Fibroblast of skin of back (primary cell): ENCODE measurements at places on chromosomes 11 and 22.

DNA sequence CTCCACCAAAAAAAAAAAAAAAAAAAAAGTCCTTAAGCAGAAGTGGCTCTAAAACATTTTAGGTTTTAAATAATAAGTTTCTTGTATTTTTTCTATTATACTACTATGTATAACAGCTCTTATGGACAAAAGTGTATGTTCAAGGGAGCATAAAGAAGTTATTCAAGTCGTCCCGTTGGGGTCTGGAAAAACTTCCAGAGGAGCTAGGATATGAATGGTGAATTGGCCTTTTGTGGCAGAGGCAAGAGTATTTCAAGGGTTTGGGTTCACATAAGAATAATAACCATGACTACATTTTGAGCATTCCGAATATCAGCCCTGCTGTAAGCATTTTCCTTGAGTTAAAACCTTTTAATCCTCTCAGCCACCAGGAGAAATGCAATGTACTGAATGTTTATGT lies 50.6 kb upstream of the ARHGAP42 start:
- no peak for DNase-seq

GRCh38 chr22:43862074-43862881 lies at the start of gene SULT4A1:
Gene SULT4A1, minus strand, starts transcription at chr22:43862513. Its CDS starts 131 bp downstream, at chr22:43862382.
- peak; percentile 41 for DNase-seq

DNA sequence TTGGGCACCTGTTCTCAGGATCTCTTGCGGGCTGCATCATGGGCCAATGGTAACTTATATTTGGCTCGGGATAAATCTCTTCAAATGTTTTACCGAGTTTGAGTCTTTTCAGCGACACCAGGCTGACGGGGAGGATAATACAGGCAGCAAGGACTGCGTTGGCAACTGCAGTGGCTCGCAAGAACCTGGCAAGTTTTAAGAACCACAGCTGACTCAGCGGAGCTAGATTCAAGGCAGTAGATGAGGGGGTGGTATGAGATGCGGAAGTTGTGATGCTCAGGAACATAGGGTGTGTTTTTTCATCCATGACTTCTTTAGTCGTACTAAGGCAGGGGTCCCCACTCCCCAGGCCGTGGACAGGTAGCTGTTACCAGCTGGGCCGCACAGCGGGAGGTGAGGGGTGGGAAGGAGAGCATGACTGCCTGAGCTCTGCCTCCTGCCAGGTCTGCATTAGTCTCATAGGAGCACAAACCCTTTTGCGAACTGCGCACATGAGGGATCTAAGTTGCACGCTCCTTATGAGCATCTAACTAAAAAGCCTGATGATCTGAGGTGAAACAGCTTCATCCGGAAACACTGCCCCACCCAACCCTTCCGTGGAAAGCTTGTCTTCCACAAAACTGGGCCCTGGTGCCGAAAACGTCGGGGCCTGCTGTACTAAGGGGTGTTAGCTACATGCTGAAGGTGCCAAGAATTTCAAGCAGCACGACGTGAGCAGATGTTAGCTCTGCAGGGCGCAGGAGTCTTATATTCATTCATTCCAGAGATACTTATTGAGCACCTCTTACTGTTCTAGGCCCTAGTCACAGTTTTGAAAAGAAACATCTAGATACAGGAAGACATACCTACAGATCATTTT lies 6.4 kb upstream of the JAM3 start:
- no peak for DNase-seq

DNA sequence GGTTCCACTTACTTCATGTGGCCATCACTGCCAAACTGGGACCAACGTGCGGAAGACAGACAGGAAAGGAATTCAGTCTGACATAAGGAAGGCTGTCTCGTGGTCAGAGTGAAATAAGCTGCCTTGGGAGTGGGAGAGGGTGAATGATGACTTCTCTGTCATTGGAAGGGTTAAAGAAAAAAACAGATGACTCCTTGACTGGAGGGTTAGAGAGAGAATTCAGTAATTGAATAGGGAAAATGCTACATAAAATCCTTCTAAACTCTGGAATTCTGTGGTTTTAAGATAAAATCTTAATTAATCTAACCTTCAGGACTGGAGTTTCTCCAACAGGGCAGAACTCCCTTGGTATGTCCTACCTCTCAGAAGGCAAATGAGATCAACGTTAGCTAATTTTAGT lies 33.8 kb downstream of the RAB30 start:
- DNase-seq, result peak; percentile 53

- peak; percentile 54 for DNase-seq
Observed at GRCh38 chr11:11444027-11444803, 91.2 kb upstream of the CSNK2A3 start.

GRCh38 chr11:90468923-90469322 lies 246.1 kb upstream of the CHORDC1 start:
- peak; percentile 19 for DNase-seq

DNA sequence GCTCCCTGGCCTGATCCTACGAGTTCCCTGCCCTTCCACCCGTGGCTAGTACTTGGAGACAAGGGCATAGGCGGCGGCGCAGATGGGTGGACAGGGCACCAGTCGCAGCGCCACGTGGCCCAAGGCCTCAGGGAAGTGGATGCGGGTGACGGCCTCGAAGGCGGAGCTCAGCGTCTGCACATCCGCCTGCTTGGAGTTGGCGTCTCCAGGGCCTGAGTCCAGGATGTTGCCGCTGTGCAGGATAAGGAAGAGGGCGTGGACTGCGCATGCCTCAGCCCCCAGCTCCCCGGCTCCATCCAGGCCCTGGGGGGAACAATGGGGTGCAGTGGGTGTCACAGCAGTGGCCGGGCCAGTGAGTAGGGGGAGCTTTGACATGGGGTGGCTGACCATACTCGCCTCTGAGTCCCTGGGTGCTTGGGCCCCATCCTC lies 6.6 kb downstream of the PITPNM1 start:
- DNase-seq, result no peak

- no peak for DNase-seq
Observed at GRCh38 chr11:114089748-114090147, 30.2 kb downstream of the ZBTB16 start.

- no peak for DNase-seq
Observed at GRCh38 chr11:111668980-111669379, 66.7 kb downstream of the SIK2 start.

- DNase-seq, result no peak
Observed at GRCh38 chr22:25403284-25403810, 161.1 kb upstream of the GRK3 start.

GRCh38 chr22:18996376-18996900 lies 60.3 kb upstream of the PRODH start:
- DNase-seq, result no peak

GRCh38 chr11:8754241-8754640 lies 71.6 kb downstream of the RPL27A start:
- DNase-seq, result peak; percentile 44

DNA sequence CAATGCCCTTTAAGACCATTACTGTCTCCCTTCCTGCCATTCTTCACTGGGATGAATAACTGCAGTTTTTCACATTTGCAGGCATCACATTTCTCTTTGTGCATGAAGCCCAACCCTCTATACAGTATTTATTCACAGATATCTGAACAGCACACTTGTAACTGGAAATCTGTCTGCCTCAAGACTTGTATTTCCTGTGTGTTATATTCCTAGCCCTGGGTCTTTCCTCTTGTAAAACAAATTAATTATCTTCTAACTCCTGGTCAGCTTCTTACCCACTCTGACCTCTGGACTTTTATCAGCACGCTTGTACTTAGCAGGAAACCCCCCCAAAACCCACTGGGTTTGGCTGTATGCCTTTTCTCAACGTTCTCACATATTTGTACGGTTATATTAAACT lies 2.0 kb downstream of the CSRP3 start:
- DNase-seq, result no peak

GRCh38 chr11:695288-695537 lies 191 bp upstream of the DEAF1 start:
- no peak for DNase-seq

GRCh38 chr11:67654225-67654624 lies 3.7 kb upstream of the ACY3 start:
- no peak for DNase-seq

DNA sequence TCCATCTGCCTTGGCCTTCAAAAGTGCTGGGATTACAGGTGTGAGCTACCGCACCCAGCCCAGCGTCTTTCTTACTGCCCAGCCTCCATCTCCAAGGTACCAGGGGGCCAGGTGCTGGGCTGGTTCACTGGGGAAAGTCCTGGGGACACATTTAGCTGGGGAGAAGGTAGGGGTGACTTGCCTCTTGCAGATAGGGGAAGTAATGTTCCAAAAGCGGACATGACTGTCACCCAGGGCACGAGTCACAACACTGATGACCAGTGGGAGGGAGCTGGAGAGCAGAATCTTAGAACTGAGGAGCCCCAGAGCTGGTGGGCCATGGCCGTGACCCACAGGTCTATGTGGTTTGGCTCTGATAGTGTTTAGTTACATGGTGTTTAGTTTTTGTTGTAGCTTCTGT lies 2.4 kb upstream of the SLC15A3 start:
- no peak for DNase-seq

- no peak for DNase-seq
Observed at GRCh38 chr11:93536101-93536861, 6.9 kb downstream of the SMCO4 start.

GRCh38 chr11:120108154-120108784 lies 29.6 kb downstream of the TRIM29 start:
- DNase-seq, result peak; percentile 45

DNA sequence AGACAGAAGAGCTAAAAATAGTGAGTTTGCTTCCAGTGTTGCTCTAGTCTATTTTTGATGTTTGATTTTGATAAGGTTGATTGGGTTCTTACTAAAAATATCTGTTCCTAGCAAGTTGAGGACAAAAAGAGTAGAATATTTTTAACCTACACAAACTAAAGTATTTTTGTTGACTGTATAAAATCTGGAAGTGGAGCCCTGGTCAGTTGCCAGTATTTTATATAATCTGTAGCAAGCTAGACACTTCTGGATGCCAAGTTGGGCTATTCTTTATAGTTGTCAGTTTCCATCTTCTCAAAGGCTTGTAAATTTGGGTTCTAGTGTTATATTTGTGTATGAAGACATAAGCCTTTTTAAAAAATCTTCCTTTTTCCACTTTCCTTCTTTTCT lies 56.7 kb downstream of the HSD17B12 start:
- DNase-seq, result no peak

GRCh38 chr11:6249770-6250555 lies 9.7 kb upstream of the CCKBR start:
- DNase-seq, result peak; percentile 52

DNA sequence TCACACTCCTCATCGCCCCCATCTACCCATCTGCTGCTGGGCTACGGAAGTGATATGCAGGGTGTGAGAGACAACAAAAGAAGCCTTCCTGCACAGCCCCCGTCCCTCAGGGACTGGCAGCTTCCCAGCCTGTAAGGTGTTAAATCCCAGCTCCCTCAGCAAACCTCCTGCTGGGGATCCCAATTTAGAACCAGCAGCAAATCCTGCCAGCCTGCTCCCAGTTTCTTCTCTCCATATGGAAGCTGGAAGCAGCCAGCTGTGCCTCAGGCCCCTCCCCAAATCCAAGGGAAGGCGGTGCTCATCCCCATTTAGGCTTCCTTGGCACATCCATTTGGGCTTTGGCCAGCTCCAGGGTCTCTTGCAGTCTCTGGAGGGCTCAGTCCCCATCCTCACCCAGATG lies 47.5 kb downstream of the PAMR1 start:
- DNase-seq, result no peak

DNA sequence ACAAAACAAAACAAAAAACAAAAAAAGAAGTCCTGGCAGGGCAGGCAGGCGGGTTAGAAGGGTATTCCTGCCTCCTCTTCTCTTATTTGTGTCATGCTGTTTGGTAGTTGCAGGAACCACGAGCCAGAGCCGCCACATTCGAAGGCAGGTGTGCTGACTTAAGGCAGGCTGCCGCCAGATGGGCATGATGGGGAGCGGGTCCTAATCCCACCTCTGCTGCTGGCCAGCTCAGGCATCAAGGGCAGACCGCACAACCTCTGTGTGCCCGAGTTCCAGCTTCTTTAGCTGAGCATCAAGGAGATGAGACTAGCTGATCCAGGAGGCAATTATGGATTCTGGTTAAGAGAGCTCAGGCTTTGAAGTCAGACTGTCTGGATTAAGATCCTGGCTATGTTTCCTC lies 12.1 kb downstream of the OAF start:
- no peak for DNase-seq

GRCh38 chr11:41461057-41461681 lies 1.7 kb upstream of the LRRC4C start:
- DNase-seq, result no peak

DNA sequence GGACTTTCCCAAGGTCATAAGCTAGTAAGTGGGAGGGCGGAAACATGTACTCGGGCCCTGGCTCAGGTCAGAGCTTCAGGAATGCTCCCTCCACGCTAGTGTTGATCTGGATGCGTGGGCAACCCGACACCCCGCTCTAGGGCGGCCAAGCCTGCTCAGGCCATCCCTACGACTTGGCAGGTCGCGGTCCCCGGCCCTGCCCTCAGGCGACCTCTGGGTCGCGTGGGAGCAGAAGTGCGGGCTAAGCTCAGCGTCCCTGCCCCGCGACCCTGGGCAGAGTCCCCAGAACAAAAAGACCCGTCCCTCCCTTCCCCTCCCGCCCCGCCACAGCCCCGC lies 781 bp upstream of the TEF start:
- DNase-seq, result peak; percentile 75

- DNase-seq, result no peak
Observed at GRCh38 chr11:7622721-7623120, 50.6 kb downstream of the CYB5R2 start.

GRCh38 chr11:6568191-6568918 lies 35.1 kb downstream of the RRP8 start:
- DNase-seq, result peak; percentile 44

DNA sequence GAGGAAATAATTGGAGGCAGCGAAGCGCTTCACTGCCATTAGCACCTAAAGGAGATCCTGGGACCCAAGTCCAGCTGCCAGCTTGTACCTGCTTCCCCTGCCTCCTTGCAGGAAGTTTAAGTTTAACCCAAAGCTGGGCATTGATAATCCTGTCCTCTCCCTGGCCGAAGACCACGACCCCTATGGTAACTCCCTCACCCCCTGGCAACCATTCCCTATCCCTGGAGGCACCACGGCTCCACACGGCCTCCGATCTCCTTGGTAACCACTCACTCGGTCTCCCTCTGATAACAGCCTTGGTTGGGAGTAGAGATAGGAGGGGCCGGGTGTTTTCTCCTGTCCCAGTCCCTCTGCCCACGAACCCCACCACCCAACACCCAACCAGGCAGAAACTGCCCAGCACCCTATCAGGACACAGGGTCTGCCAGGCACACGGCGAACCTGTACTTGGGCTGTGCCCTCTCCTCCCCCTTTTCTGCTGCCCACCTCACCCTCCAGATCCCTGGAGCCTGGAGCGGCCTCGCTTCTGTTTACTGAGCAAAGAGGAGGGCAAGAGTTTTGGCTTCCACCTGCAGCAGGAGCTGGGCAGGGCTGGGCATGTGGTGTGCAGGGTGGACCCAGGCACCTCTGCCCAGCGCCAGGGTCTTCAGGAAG lies 833 bp downstream of the NHERF4 start:
- no peak for DNase-seq

GRCh38 chr11:72521664-72522063 lies 87.3 kb upstream of the CLPB start:
- no peak for DNase-seq

DNA sequence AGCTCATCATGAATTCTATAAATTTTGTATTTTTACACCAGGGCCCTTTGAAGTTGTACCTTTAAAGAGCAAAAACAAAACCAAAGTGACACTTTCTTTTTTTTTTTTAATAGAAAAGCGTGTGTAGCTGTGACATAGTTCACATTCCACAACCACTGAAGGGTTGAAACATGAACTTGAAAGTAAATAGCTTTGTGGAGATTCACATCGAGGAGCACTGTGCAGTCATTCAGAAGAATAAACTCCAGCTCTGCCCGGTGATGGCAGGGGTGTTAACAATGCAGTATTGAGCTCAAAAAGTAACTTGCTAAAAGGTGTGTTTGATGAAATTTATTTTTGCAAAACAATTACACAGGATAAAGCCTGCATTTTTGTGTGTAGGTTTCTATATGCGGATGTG lies 1166.2 kb downstream of the TBC1D22A start:
- DNase-seq, result peak; percentile 18
